ENCODE measurements at places on chromosomes 3 and 15. TPM values are rescaled to one million over a fixed set of nuclear protein-coding genes. Genes with fewer than 3 reads are reported as not detected.

The RPP25 gene
- polyA plus RNA-seq = 5.0 TPM

The SLC28A1 gene
- 0.13 TPM for polyA plus RNA-seq

The HRG gene
- not detected for polyA plus RNA-seq

The CCDC39 gene
- polyA plus RNA-seq = 7.3 TPM

The ZDHHC19 gene
- polyA plus RNA-seq = 0.27 TPM

The HDDC3 gene
- polyA plus RNA-seq = 16.1 TPM

The GOLGA8J gene
- polyA plus RNA-seq = 1.4 TPM

The ANKUB1 gene
- 0.58 TPM for polyA plus RNA-seq

The ACTC1 gene
- polyA plus RNA-seq = 4.0 TPM

The FHIT gene
- 17.8 TPM for polyA plus RNA-seq

Measured in right lung (tissue), 10 donors.